T-helper 17 cell (primary cell): ENCODE measurements at places on chromosomes 4 and X.

- DNase-seq, result no peak
Measured at GRCh38 chr4:15526924-15527592, 57.4 kb downstream of the CC2D2A start.

- DNase-seq, result no peak
Measured at GRCh38 chr4:101337688-101338087, 9.6 kb downstream of the PPP3CA start.

DNA sequence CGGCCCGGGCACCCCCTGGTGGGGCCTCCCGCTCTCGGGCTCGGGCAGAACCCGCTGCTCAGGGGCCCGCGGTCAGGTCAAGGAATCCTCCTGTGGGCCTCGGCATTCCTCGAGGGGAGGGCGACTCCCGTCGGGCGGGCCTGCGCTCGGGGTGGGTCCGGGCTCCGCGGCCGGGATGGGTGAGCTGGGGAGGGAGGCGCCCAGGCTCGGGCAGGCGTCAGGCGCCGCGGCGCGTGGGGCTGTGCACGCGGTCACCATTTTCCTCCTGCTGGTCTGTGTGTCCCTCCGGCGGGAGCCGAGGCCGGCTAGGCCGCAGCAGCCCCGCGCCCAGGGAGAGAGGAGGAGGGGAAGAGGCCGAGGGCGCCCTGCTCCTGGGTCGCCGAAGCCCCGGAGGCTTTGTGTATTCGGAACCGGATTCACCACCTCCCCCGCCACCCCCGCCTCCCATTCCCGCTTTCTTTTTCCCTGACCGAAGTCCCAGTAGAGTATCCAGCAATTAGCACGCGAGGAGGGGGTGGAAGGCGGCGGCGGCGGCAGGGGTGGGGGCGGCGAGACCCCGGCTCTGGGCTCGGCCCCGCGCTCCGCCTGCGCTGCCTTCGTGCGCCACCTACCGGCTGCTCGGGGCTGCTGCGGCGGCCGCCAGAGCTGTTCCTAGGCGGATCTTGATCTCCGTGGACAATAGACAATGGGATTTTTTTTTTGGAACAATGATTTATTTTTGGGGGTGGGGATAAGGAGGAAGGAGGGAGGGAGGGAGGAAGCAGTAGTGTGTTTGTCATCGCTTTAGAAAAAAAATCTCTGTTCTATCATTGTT, 99.0 kb upstream of the MAML3 start:
- DNase-seq, result peak; percentile 47

DNA sequence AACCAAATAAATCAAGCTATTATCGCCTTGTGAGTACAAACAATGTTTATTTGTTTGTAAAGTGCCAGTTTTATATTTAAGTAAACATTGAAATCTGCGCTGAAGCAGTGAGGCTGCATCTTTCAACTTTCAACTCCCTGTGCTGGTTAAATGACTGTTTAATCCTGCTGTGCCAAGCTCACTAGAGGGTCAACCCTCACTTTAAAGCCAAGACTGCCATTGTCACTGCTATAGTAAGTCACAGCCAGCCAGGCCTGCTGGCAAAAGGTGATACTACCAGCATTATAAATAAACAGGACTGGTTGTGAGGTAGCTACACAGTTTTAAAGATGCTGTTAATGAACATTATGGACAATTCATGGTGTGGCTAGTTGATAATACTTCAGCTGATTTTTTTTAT, 34.6 kb downstream of the EFHC2 start:
- DNase-seq, result no peak

DNA sequence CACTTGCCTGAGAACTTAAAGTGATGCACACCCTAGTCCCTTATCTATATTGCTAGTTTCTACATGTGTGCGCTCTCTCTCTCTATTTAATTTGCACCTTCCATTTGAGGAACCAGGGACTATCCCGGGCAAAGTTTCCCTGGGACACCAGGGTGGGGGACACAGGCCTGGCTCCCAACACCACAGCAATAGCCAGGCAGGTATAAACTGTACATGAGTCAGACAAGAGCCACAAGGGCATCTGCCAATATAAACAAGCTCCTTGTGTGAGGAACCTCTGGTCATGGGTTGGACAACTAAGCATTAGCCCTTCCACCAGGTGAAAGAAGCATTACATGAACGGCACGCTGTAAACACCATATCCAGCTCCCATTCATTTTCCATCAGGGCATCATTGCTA, 455.5 kb downstream of the STIM2 start:
- no peak for DNase-seq

DNA sequence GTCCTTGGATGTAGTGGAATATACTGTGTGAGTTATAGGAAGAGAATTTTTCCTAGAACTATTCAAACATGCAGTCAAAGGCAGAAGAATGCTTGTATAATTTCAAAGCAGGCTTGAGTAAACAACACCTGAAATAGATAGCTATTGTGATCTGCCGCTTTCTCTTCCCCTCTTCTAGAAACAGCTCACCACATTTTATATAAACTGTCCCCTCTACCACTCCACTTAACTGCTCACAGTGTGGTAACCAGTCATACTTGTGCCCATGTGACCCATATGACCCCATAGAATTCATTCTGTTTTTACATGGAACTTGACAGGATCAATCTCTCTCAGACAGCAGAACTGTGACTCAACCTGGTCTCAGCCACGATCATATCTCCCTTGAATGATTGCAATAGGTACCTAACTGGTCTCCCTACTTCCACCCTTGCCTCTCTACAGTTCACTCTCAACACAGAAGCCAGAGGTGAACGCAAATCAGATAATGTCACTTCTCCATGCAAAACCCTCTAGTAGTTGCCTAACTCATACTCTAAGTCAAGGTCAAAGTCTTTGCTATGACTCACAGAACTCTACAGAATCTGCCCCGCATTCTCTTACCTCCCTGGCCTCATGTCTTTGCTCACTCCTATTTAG, 85.6 kb upstream of the EFHC2 start:
- no peak for DNase-seq

- no peak for DNase-seq
Measured at GRCh38 chr4:153489856-153490558, 23.8 kb downstream of the TMEM131L start.

GRCh38 chrX:53347948-53348347, 66.6 kb upstream of the IQSEC2 start:
- DNase-seq, result no peak

GRCh38 chr4:104446431-104447278, 48.0 kb downstream of the CXXC4 start:
- no peak for DNase-seq

GRCh38 chr4:69858690-69859089, 1.3 kb downstream of the SULT1E1 start:
- DNase-seq, result no peak

- DNase-seq, result no peak
Measured at GRCh38 chr4:122960611-122961000, 38.2 kb upstream of the NUDT6 start.

DNA sequence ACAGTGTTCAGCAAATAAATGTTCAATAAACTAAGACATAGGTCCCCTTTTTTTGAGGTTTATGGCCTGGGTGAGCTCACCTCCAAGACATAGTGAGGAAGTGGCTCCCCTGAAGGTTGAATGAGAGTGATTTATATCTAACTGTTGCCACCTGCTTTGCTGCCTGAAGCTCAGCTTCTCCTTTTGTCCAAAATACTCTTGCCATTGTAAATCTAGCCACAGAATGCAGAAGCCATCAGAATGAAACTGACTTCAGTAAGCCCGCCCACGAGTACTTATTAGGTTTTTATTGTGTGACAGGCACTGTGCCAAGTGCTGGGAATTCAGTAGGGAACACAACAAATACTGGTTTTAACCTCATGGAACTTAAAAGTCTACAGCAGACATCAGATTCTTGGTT, 18.0 kb downstream of the SPINK2 start:
- DNase-seq, result no peak

- no peak for DNase-seq
Measured at GRCh38 chr4:80115368-80116181, 42.5 kb upstream of the ANTXR2 start.

GRCh38 chrX:15930585-15930984, 76.0 kb upstream of the AP1S2 start:
- DNase-seq, result no peak

GRCh38 chr4:27515140-27515539, 654.5 kb downstream of the STIM2 start:
- DNase-seq, result no peak

- no peak for DNase-seq
Measured at GRCh38 chr4:100631281-100631968, 113.6 kb upstream of the EMCN start.

DNA sequence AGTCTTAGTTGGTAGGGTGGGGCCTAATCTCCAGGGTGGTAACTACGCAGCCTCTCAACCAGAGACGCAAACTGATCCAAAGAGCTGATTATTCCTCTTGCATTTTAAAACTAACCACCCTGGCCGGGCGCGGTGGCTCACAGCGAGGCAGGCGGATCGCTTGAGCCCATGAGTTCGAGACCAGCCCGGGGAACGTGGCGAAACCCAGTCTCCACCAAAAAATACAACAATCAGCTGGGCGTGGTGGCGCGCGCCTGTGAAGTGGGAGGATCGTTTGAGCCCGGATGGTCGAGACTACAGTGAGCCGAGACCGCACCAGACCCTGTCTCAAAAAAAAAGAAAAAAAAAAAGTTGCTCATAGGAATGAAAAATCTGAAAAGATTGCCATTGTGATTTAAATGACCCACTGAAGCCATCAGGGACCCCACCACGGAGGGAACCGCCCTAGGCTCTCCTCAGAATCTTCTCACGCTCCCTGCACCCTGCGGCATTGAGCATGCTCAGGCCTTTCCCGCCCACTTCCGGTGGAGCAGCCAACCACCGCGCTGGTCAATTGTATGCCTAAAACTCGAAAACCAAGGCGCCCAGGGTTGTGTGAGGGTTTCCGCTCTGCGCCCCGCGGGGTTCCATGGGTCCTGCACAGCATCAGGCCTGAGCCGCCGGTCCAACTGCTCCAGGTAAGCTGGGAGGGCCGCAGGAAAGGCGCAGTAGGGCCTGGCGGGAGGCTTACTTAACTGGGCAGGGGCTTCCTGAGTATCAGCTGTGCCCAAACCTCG, at the start of gene TRIM60:
Gene TRIM60, plus strand, starts transcription at position 564 of the 776 bp plus-strand sequence. CDS start 8,074 bp downstream, outside the sequence.
- no peak for DNase-seq

- no peak for DNase-seq
Measured at GRCh38 chr4:104206784-104207183, 287.9 kb downstream of the CXXC4 start.

GRCh38 chrX:150651906-150652305, 41.3 kb upstream of the MTMR1 start:
- no peak for DNase-seq

DNA sequence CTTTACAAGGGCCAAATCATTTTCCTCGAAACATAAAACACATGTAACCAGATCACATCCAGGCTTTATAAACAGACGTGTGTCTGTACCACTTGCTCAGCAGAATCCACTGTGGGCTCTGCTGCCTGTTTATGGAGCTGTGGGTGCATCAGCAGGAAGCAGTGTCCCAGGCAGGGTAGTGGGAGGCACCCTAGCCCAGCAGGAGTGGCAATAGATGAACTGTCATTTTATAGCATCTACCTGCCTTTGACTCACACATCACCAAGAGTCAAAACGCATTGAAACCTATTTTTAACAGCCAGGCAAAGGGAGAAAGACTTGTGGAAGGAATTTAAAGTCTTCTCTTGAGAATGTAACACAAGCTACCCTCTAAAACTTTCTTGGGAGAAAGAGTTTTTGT, 169.1 kb upstream of the TENM3 start:
- no peak for DNase-seq

- no peak for DNase-seq
Measured at GRCh38 chr4:157372154-157372553, 151.6 kb downstream of the GRIA2 start.

- no peak for DNase-seq
Measured at GRCh38 chr4:1994938-1995337, 13.8 kb downstream of the NELFA start.

DNA sequence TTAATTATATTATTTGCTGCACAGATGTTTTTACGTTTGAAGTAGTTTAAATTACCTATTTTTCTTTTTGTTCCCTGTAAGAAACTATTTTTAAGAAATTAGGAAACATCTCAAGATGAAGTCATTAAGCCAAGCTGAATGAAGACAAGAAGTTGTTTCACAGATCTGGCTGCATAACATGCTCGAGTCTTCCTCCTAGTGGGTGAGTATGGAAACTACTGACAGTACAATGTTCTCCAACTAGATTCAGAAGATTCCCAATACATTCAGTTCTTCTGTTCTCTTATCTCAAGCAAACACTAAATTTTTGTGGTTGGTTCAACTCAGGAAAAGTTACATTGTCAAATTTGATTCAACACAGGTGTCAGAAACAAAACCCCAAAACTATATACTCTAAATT, 256.8 kb upstream of the VCX start:
- no peak for DNase-seq

GRCh38 chr4:117093571-117093970, 8.2 kb upstream of the TRAM1L1 start:
- DNase-seq, result no peak

- DNase-seq, result no peak
Measured at GRCh38 chrX:14030174-14030530, 460 bp upstream of the GEMIN8 start.

DNA sequence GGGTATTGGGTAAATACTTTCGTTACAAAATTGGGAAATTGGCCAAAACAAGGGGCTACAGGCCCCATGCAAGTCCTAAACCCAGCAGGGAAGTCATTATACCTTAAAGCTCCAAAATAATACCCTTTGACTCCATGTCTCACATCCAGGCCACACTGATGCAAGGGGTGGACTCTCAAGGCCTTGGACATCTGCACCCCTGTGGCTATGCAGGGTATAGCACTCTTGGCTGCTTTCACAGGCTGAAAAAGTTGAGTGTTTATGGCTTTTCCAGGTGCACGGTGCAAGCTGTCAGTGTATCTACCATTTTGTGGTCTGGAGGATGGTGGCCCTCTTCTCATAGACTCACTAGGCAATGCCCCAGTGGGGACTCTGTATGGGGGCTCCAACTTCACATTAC, 326.5 kb downstream of the TEX13C start:
- no peak for DNase-seq

DNA sequence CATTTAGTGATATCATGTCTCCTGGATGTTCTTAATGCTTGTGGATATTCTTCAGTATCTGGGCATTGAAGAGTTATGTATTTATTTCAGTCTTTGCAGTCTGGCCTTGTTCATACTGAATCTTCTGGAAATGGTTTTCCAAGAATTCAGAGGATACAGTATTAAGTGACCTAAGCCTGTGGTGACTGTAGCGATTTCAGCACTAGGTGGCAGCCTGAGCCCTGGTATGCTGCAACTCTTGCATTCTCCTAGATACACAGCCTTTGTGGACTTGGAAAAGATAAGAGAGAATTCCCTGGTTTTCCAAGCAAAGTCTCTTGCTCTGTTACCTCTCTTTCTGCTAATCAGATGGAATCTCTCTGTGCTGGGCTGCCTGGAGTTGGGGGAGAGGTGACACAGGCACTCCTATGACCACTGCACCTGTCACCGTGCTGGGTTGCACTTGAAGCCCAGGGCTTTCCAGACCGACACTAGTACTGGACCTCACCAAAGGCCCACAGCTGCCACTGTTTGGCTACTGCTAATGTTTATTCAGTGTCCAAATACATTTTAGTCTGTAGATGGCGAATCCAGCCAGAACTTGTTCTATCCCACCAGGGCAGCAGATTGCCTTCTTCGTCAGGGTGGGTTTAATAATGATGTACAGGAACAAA, 19.3 kb upstream of the SPIN2A start:
- DNase-seq, result no peak

GRCh38 chr4:113080624-113081023, 31.2 kb downstream of the ANK2 start:
- no peak for DNase-seq

GRCh38 chr4:90584051-90584450, 456.9 kb downstream of the CCSER1 start:
- no peak for DNase-seq

- no peak for DNase-seq
Measured at GRCh38 chr4:134533068-134533467, 331.5 kb upstream of the PABPC4L start.
